ENCODE measurements at places on chromosomes 13 and 19.

DNA sequence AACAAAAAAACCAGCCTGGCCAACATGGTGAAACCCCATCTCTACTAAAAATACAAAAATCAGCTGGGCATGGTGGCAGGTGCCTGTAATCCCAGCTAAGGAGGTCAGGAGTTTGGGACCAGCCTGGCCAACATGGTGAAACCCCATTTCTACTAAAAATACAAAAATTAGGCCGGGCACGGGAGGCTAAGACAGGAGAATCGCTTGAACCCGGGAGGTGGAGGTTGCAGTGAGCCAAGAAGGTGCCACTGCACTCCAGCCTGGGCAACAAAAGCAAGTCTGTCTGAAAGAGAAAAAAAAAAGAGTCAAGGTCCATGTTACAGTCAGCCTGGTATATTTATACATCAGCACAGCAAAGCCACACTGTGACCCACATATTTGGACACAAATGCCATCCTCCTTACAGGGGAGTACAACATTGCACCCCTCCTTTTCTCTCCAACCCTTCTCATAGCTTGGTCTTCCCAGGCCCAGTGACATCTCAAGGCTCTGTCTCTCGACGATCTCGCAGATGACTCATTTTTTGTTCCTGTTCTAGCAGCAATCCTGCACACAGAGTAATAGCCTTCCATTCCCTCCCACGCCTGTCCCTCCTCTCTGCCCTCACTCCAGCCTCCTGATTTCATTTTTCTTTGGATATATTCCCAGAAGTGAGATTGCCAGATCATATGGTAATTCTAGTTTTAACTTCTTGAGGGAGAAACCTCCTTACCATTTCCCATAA is 21.0 kb upstream of the DPP9 start:
- no peak for DNase-seq

DNA sequence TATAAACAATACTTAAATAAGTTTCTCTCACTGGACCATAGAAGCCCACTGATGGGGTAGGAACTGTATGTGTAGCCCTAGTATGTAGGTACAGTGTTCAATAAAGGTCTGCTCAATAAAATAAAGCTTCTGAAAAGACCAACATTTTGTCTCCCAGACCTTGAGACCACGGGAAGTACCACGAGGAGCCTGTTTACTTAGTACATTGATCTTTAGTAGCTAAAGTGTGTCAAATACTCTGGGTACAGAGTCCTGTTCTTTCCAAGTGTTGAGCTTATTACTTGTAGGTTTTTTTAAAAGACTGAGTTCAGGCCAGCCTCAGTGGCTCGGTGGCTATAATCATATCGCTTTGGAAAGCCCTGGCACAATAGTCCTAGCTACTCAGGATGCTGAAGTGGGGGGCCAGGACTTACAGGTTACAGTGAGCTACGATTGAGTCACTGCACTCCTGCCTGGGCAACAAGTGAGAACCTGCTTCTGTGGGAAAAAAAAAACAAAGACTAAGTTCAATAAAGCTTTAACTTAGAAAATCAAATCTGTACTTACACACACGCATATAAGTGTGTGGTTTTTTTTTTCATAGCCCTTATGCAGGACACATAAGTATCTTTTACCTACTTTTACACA is 3.4 kb downstream of the MTRF1 start:
- no peak for DNase-seq

DNA sequence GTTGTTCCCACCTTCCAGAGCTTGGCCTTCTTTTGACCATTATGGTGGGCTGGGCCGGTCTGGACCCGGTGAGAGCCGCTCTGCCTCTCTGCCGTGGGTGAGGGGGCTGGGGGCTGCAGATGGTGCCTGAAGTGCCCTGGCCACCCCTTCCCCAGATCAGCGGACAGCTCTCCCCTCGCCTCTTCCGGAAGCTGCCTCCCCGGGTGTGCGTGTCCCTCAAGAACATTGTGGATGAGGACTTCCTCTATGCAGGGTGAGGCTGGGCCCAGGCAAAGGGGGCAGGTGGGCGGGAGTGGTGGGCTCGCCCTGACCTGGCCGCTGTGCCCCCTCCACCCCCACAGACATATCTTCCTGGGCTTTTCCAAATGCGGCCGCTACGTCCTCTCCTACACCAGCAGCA is 1.9 kb downstream of the DCAF15 start:
- no peak for DNase-seq

DNA sequence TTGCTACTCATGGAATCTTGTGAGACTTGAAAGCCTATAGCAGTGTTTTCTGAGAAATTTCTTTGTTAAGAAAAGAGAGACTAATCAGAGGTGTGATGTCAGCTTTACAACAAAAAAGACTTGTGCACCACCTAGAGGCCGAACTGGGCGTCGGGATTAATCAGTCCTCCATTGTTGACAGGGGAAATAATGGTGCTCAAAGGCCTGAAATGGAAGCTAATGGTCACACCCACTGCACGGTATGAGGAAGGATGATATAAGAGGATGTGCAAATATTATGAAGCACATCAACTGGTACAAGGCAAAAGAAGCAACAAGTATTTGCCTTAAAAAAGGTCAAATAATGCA is 480.2 kb upstream of the MIR17HG start:
- DNase-seq, result peak; percentile 49

- no peak for DNase-seq
Measured at GRCh38 chr19:17347361-17347760, 10.0 kb downstream of the GTPBP3 start.

GRCh38 chr13:26048741-26049140 is 3.1 kb downstream of the SHISA2 start:
- no peak for DNase-seq

DNA sequence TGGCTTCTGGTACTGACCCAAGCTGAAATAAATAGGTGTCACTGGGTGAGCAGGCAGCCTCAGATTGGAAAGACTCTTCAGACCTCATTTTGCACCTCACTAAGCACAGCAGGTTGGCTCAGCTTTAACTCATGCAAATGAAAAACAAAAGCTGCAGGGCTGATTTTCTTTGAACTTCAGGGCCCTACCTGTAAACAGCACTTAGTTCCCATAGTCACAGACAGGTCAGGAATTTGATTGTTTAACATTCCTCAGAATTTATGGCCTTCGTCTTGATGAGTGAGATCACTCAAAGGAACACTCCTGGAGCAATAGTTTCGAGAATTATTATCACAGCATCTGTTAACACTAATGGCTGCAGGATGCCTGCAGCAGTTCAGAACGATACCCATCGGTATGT is 718.5 kb downstream of the EFNB2 start:
- no peak for DNase-seq

GRCh38 chr13:97986835-97987234 is 33.4 kb downstream of the IPO5 start:
- no peak for DNase-seq

DNA sequence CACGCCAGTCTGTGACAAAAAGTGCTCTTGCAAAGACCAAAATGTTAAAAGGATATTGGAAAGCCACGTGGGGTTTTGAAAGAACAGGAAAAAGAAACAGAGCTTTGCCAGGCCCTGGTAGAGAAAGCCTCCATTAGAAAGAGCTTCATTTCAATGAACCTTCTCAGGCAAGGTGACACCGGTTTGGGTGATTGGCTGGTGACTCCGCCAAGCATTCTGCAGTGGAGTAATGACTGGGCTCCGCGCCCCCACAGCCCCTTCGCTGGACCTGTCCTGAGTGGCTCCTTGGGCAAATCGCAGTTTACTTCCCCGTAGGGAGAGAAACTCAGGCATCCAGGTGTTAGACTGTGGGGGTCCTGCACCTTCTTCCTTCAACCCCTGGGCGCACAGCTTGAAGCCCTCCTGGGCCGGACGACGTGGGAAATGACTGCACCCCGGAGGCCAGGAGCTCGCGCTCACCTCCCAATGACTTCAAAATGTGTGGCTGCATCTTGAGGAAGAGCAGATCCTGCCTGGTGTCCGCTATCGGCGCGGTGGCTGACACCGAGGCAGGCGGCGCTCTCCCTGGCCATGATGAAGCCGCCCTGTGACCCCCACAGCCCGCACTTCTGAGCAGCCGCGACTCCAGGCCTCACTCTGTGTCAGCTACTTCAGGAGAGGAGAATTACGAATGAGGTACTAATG is 444.6 kb upstream of the SGCG start:
- no peak for DNase-seq

DNA sequence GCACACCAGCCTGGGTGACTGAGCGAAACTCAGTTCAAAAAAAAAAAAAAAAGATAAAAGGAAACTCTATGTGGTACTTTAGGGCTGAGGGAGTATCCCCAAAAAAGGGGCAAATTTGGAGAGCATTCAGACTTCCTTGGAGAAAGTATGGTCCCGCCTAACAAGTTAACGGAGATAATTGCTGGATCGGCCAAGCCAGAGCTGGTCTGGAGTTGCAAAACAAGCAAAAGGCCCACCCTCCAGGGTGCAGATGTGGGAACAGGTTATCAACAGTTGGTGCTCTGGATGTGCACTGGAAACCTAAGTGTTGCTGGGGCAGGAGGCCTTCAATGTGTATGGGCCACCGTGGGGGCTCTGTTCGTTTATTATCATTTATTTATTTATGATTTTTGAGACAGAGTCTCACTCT is 2.8 kb downstream of the IQCN start:
- no peak for DNase-seq

GRCh38 chr13:93967286-93967685 is 512.2 kb downstream of the DCT start:
- DNase-seq, result no peak

GRCh38 chr13:111895896-111896821 is 170.8 kb upstream of the SOX1 start:
- DNase-seq, result no peak

- no peak for DNase-seq
Measured at GRCh38 chr19:47470447-47471195, 1.1 kb downstream of the SLC8A2 start.

DNA sequence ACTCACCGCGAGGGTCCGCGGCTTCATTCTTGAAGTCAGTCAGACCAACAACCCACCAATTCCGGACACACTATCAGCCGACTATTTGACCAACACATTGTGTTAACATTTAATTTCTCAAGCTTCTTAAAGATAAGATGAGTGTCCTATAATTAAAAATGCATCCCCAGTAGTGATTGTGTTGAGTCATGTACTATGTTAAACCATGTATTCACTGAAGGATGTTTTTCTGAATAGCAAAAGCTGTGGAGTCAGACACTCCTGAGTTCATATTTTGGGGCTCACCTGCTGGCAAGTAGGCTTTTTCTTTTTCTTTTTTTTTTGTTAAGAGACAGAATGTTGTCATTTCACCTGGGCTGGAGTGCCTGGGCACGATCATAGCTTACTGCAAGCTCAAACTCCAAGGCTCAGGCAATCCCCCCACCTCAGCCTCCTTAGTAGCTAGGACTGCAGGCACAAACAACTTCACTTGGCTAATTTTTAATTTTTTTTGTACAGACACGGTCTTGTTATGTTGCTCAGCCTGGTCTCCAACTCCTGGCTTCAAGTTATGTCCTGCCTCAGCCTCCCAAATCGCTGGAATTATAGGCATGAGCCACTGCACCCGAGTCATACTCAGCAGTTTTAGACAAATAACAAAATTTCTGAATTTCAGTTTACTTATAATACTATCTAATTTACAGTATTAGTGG is 606.9 kb downstream of the PCDH9 start:
- DNase-seq, result no peak

DNA sequence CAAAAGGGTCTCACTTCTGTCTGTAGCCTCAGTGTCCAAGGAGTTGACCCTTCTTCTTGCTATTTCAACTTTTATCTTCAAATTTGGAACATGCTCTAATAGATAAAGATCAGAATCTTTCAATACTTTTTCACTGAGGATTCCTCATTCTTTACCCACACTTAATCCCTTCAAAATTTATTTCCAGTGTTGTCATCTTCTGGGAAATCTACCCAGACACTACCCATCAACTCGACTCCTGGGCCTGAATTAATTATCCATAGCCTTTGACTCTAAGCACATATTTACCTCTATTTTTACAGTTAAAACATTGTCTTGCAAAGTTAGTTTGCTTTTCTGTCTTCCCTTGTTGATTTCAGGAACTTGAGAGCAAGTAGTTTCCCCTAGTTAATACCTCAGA is 1022.5 kb downstream of the PCDH9 start:
- DNase-seq, result no peak

Measured in mesothelial cell of epicardium (in vitro differentiated cells).